ENCODE measurements at places on chromosomes 12 and 14. TPM values are rescaled to one million over a fixed set of nuclear protein-coding genes. Genes with fewer than 3 reads are reported as not detected.
A peak's percentile ranks its signal among the peaks of the same experiment; 100 is the strongest.

GRCh38 chr12:9674226-9674590 is 4.7 kb downstream of the CLEC2D start:
- no peak for ATAC-seq

DNA sequence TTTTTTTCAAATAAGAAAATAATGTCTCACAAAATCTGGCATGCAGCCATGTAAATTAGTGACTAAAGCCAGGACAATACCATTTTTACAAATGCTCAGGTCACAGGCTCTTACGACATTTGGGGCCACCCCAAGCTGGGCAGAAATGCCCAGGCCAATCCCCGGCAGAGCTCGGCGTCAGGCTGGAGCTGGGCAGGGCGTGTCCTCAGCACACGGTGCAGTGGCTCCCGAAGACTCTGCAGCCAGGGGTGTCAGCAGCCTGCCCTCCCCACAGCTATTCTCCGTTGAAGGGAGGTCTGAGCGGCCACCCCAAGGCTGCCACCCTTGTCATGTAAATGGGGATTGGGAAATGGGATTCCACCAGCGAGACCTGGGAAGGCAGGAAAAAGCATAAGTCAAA is 158.6 kb downstream of the DICER1 start:
- ATAC-seq: no peak

- no peak for ATAC-seq
These were observed 34.9 kb upstream of the CERS5 start for GRCh38 chr12:50201987-50202521.

DNA sequence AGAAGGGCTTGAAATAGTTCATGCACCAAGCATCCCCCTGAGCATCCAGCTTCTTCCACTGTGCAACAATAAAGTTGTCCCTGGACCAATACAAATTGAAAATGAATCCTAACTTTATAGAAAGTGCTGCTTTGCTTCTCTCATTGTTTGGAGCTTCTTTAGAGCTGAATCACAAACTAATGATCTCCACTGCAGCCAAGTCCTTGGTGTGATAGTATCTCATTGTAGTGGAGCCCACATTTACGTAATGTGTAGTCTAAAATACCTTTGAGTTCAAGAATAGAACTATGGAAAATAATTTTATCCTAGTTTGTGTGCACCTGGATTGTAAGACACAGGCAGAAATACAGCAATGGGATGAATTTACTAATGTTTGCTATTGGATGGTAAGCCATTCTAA is 319.9 kb downstream of the EGLN3 start:
- ATAC-seq: no peak

DNA sequence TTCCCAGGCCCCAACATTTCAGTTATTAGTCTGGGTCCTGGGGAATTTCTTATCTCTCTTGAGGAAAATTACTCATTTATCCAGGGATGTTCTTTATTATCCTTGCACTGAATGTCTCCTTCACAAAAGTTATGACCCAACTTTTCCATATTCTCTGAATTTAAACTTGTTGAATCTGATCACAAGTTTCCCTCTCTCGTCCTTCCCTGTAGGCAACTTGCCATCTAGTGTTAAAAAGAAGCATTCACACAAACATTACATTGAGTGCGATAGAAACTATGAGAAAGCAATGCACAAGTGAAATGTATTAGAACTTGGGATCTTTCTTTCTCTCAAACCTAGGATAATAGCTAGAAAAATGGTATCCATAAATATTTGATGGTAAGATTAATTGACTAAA is 608.4 kb downstream of the FSCB start:
- ATAC-seq: no peak

DNA sequence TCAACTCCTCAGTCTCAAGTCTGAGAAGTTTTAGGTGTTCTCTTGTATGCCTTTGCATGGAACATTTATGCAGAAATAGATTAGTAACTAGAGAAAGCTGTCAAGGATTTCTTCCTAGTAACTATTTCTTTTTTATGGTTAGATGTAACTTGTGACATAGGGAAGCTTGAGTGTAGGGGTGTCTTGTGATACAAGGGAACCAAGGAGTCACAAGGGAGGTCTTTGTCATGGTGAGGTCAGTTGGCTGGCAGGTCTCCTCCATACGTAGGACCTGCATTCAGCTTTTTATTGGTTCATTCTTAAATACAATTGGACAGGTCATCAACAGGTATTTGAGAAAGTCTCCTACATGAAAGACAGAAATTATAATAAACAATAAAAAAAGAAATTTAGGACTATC is 394.0 kb upstream of the CCDC196 start:
- ATAC-seq: no peak

GRCh38 chr12:24034160-24034559 is 84.7 kb upstream of the SOX5 start:
- no peak for ATAC-seq

DNA sequence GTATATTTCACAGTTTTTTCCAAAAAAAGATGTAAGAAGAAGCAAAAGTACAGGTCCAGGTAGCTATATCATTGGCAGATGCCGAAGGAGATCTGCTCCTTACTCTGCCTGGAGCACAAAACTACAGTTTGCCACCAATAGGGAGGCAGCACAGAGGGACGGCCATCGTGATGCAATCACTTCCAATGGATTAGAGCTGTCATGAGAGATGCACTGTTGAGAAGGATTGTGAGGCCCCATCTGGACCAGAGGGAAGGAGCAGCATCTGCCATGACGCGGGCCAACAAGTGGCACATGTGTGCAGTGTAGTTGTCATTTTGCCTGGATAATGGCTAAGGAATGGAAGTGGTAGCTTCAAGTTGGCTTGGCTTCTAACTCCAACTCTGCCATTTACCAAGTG is 318.8 kb upstream of the FKBP4 start:
- no peak for ATAC-seq

DNA sequence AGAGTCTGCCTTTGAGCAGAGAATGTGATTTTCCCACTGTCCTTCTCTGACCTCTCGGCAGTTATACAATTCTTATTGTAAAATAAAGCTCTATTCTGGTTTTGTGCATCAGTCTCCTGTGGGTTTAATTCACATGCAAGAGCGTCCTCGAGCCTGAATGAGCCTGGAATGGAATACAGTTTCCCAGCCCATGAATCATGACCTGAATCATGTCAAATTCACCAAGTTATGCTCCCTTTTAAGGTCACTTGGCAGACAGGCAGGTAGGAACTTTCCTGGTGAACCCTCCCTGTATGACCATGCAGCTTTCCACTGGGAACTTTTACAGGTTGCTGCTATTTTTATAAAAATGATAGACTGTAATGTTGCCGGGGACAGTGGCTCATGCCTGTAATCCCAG is 41.7 kb downstream of the BICD1 start:
- no peak for ATAC-seq

DNA sequence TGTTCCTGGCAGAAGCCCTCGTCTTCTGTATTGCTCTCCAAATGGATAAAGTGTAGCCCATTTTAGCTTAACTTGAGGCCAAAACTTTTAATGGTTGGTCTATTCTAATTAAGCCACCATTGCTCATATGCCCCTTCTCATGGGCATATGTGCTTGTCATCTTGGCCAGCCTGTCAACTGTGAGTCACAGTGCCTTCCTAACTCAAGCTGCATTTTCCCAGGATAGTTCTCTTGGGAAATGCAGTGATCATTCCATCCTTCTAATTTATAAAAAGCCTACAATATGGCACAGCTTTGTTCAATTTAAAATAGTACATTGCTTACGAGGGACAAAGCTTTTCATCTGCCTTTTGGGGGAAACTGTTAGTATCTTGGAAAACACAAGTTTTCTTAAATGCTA is 6.6 kb downstream of the PTHLH start:
- ATAC-seq: no peak

DNA sequence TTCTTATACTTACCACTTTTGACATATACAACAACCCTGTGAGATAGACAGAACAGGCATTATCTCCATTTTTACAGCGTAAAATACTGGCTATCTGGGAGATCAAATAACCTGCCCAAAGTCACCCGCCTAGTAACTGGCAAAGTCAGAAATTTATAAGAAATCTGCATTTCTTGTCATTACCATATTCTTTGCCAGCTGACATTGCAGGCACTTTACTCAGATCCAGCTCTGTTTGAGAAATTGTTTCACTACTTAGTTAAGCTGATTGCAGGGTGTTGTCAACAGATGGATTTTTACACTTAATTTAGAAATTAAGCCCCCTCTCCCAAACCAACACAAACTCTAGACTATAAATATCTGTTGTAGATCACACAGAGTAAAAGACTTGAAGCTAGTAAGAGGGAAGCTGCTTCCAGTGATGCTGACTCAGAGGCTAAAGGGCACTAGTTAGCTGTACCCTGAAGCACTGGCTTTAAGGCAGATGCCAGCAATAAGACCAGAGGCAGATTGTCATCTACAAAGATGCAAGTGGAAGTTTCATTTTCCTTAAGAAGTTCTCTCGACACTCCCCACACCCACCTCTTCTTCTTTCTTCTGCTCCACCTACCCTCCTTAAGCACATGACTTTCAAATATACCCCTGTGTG is 153.1 kb downstream of the ANO6 start:
- no peak for ATAC-seq

DNA sequence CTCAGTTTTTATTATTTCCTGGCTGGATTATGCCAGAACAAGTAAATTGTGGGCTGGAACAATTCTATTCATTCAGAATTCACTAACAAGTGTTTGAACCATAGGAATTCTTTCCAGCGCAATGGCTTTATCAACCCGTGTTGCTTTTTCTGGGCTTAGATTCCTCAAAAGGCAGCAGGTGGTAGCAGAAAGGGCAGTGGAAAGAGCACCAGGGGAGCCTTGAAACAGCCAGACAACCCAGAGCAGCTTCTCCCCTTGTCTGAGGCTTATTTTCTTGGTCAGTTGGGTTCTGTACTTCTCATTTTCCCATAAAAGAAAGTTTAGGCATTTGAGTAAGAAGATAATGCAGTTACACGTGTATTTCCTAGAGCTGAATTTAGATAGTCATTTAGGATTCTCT is 130.7 kb downstream of the OTOGL start:
- ATAC-seq: no peak

DNA sequence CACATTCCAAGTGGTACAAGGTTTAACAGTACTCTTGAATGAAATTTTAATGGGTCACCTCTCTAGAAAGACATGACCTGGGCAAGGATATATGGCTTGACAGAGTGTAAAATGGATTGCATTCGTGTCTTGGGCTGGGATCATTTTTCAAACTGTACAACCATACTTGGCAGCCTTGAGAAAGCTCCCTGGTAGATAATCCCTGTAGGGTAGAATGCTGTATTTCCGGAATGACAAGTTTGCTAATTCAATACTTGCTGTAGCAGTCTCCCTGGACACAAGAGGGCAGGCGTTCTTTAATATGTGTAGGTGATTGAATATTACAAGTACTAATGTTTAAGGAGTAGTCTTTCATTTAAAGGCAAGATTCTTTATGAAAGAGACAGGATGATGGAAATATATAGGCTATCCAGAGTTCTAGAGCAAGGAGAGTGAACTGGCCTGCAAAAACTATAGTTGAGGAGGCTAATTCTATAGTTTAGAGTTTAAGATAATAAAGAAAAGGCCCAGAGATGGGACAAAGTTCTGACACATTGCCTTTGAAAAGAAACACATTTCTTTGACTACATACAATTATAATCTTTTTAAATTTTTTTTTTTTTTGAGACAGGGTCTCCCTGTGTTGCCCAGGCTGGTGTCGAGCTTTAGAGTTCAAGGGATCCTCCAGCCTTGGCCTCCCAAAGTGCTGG is 53.4 kb downstream of the PLBD1 start:
- ATAC-seq: no peak

DNA sequence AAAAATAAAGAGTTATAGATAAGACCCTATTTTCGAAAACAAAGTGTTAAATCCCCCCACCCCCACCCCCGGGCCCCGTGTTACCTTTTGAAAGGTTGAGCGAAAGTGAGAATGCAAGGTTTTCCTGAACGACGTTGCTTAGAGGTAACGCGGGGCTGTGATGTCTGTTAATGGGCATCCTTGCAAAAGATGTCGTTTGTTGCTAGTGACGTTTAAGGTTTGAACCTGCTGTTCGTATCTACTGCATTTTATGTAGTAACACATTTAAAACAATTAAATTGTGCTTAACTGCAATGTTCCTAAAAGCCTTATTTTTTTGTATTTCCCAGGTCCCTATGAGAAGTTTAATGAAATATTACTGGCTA is 1.2 kb downstream of the CPSF6 start:
- ATAC-seq: no peak

DNA sequence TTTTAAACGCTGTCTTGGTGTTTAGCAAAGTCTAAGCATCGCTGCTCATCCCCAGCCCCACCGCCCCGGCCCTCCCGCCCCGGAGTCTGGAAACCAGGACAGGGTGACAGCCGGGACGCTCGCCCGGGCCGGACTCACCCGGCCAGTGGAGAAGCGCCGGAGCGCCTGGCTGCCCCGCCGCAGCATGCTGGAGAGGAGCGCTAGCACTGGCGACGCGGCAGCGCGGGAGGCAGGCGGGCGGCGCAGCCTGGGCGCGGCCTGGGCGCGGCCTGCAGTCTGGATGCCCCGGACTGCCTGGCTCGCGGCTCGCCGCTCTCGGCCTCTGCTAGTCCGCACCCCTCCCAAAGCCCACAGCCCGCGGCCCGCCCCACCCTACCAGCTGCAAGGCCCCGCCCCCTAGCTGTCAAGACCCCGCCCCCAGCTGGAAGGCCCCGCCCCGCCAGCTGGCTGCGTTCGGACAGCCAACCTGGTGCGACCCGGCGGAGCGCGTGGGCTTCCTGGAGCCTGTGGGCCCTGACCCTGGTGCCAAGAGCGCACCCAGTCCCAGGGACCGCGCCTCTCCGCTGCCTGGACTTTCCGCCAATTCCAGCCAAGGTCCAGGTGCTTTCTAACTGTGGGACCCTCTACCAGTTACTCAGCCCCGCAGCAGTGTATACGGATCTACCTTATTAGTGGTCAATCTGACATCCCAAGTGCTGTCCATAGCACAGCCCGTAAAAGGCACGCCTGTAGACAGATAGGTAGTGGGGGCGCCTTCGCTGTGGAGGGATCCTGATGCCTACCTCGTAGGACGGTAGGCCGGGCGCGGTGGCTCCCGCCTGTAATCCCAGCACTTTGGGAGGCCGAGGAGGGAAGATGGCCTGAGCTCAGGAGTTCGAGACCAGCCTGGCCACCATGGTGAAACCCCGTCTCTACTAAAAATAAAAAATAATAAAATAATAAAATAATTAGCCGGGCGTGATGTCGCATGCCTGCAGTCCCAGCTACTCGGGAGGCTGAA is at the start of gene ALDH1L2:
Gene ALDH1L2 (minus strand): TSS at position 208 of the 1,000 bp plus-strand sequence. CDS start 22 bp downstream, at position 186.
- ATAC-seq: peak; percentile 95

GRCh38 chr12:130044991-130045621 is 117.2 kb upstream of the FZD10 start:
- ATAC-seq: no peak

SNW1 gene
- 43.7 TPM for total RNA-seq

SYCP3 gene
- not detected for total RNA-seq

LRP1-AS gene
- total RNA-seq: not detected

SBNO1 gene
- total RNA-seq: 25.3 TPM

RNF212B gene
- total RNA-seq: not detected

GDF3 gene
- total RNA-seq: not detected

FOXG1 gene
- total RNA-seq: 1.8 TPM

GLIPR1L1 gene
- not detected for total RNA-seq
